Heart left ventricle (tissue), 16 donors: ENCODE measurements at places on chromosomes 16 and 17.

GRCh38 chr16:78606545-78606944 lies 507.1 kb downstream of the WWOX start:
- DNase-seq = no peak

- no peak for DNase-seq
Observed at GRCh38 chr16:46884513-46885293, 541 bp downstream of the GPT2 start.

DNA sequence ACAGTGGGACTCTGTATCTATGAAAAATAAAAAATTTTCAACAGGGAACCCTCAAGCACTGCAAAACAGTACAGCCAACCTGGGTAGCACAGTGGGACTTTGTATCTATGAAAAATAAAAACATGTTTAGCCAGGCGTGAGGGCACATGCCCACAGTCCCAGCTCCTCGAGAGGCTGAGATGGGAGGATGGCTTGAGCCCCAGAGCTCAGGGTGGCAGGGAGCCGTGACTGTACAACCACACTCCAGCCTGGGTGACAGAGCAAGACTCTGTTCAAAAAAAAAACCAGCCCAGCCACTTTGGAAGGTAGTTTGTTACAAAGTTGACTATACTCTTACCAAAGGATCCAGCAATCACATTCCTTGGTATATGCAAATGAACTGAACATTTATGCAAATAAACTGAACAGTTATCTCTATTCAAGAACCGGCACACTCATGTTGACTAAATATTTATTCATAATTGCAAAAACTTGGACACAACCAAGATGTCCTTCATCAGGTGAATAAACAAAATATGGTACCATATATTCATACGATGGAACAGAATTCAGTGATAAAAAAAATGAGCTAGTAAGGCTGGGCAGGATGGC lies 5.2 kb downstream of the RPH3AL start:
- no peak for DNase-seq

DNA sequence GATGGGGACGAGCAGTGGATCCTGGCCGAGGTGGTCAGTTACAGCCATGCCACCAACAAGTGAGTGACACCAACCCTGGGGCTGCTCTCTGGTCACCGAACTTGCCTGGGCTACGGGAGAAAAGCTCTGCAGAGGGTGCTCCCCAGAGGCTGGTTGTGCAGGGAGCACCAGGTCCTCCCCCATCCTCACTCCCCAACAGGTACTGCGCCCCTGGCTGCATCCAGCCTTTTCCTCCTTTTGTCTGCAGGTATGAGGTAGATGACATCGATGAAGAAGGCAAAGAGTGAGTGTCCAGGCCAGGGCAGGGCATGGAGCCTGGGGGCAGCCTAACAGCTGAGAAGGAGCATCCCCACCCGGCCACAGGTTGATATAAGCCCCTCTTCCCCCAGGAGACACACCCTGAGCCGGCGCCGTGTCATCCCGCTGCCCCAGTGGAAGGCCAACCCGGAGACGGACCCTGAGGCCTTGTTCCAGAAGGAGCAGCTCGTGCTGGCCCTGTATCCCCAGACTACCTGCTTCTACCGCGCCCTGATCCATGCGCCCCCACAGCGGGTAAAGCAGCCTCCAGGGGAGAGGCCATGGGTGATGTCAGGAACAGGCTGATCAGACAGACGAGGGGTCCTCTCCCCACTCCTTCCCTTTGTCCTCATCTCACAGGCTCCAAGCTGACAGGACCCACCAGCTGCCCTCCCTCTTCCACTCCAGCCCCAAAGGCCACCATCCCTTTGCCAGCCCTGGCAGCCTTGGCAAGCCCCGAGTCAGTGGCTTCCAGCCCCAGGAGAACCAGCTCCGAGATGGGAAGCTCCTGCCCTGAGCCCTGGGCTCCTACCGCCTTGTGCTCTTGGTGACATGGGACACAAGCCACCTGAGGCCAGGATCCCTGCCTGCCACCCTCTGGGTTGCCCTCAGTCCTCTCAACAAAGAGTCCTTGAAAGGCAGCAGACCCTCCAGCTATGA lies 6.2 kb downstream of the SULT1A2 start:
- DNase-seq = no peak

GRCh38 chr16:15928261-15929104 lies 20.9 kb upstream of the ABCC1 start:
- DNase-seq = no peak

DNA sequence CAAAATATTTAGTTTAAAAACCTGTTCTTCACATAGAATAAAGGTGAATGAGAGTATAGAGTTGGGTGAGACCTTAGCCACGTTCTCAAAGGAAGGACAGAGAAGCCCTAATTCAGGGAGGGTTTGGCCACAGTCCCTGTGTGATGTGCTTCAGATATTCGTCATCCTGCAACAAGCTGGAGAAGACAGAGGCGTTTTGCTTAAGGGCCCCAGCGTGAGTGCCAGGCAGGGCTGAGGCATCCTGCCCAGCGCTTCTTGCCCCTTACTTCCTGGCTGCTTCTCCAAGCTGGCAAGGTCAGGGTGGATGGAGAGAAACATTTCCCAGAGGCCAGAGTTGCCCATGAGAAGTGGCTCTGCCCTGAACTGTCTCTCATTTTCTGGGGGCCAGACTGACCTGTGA lies 46.9 kb downstream of the AXIN2 start:
- no peak for DNase-seq

DNA sequence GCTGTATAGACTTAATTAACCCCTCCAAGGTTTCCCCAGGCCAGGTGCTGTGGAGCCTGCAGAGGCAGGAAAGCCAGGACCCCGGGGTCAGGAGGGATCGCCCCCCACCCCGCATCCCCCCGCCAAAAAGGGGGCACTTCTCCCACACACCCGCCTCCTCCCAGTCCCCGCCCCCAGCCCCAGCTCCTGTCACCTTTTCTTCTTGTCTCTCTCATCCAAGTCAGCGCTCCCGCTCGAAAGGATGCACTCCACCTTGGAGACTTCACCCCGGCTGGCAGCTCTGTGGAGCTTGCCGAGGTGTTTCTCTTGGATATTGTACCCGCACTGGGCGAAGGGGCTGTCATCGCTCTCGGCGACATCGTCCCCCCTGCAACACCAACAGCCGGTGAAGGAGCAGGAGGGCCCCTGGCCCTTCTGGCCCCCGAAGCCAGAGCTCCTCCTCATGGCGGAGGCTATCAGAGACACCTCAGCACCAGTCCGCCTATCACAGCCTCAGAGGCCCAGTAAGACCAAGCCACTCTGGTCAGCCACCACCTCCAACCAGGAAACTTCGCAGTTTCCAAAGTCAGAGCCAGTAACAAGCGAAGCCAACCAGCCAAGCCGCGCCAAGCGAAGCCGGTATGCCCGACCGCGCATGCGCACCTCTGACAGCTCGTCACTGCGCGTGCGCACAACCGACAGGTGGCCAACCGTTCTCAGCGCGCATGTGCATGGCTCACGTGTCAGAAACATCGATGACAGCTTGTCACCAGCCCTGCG lies 52.5 kb downstream of the SHCBP1 start:
- no peak for DNase-seq

GRCh38 chr17:66687570-66688284 lies 147.2 kb upstream of the CACNG5 start:
- DNase-seq = no peak
